Right ventricle myocardium superior (tissue), 1 donor: ENCODE measurements at places on chromosomes 2 and 18. TPM values are rescaled to one million over a fixed set of nuclear protein-coding genes. Genes with fewer than 3 reads are reported as not detected.

DNA sequence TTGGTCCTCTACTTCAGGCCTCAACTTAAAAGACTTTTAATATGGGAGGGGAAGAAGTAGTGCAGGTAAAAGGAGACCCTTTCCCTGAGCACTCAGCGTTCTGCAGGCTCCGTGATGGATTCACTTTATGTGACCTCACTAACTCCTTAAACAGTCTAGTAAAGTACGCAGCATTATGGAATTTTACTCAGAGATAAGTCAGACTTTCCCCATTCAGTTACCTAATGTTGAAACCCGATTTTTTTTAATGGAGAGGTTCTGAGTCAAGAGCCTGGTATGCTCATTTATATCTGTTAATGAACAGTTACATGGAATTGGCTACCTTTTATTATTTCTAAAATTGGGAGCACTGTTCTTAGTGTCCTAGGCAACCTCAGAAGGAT is 34.1 kb downstream of the RASGRP3 start:
- DNase-seq = no peak

DNA sequence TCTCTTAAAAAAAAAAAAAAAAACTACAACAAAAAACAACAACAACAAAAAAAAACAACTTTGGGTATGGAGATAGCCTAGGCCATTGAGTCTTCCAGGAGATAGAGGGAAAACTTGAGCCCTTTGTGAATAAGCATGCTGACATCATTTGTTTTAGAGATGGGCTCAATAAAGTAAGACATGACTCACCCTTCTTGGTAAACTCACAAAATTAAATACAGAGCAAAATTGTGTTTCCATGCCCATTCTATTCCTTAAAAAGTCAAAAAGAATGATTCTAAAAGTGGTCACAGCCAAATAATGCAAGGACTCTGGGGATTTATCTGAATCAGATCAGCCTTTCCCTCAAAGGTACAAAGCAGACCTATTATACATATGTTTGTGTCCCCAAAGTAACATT is 117.4 kb downstream of the ETAA1 start:
- no peak for DNase-seq

- no peak for DNase-seq
These were observed 5.7 kb downstream of the DYSF start for GRCh38 chr2:71459084-71459431.

DNA sequence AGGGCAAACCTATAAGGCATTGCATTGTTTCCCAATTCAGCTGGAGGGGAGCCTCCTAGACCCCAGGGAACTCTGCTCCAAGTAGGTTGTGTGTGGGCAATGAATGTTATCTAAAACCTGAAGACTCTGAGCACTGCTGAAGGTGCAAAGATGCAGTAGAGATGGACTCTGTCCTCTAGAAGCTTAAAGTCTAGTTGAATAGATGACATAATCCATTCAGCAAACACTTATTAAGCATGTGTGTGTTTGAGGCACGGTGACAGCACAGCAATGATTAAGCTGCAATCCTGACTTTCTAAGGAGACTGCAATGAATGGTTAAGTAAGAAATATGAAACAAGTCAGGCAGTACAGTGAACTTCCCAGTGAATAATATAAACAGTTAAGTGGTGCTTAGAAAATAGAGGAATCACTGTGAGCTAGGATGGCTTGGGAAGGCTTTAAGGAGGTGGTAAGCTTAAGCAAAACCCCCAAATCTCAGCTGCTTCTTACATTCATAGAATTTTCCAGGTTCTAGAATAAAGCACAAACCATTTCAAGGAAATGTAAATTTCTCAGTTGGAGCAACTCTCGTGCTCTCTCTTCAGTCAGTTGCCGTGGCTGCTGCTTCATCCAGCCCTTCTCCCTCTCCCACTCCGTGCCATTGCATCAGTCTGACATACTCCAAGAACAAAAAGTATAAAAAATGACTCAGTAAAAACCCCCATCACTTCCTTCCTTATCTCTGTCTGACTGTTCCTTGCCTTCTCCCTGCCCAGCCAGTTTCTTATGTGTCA is 19.1 kb downstream of the MXD1 start:
- DNase-seq = no peak

DNA sequence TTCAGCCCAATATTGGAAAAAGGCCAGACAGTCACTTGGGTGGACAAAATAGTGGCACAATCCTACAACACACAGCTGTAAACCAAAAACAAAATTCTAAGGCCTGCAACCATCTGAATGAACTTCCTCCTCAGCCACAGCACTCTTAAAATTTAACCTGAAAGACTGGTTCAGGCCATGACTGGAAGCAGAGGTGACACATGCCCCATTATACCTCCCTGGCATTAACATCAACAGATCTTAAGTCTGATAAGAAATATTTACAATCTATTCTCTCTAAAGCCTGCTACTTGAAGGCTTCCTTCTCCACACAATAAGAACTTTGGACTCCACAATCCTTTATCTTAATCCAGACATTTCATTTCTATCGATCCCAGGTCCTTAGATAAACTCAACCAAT is 192.4 kb upstream of the LRP1B start:
- no peak for DNase-seq

- no peak for DNase-seq
These were observed 22.5 kb downstream of the SRSF7 start for GRCh38 chr2:38728694-38729093.

GRCh38 chr2:6940820-6941219 is 23.6 kb downstream of the RNF144A start:
- DNase-seq = no peak

DNA sequence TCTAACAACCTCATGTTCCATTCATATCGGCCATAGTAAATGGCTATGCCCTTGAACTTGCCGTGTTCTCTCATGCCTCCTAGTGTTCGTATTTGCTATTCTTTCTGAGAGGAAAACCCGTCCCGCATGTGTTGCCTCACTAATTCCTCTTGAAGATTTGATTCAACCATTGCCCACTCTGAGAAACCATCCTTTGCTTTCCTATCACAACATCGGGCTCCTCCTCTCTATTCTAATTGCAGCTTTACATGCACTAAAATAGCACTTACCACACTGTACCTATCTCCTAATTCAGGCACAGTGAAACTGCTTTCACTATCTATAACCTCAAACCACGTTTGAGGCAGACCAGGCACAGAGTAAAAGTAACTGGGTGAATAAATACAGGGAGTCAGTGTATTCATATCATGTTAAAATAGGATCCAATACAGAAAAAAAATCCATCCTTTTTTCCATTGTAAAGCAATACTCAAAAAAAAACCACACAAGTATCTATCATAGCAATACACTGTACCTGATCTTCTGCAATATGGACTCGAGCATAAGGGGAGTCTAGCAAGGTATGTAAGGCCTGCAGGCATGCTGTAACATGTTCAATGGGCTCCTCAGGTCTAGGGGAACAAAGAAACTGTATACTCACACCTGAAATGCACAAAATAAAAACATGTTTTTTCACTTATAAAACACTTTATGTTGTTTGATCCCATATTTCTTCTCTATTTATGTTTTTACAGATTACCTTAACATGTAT is 39.0 kb upstream of the STRN start:
- DNase-seq = no peak

DNA sequence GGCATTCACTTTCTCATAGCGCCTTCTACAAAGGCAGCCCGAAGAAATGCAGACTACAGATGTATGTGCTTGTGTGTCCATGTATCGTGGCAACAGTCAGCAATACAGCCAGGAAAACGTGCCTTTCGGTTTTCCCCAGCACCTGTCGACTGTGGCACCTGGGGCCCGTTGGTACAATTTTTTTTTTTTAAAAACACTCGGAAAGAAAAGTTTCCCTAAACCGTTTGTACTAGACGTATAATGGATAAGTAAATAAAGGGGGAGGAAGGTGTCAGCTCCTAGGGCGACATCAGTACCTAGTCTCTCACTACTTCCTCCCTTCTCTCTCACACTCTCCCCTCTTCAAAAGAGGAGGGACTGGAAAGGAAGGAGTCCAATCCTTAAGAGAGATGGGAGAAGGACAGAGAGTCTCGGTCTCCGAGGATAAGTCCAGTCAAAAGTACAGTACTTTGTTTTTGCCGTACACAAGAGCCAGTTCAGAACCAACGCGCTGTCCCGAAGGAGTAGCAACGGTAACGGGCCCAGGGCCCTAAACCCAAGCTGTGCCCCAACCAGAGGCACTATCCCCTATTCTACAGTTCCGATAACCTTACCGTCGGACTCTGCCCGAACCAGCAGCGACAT is 759 bp downstream of the PPP4R3B start:
- no peak for DNase-seq

DNA sequence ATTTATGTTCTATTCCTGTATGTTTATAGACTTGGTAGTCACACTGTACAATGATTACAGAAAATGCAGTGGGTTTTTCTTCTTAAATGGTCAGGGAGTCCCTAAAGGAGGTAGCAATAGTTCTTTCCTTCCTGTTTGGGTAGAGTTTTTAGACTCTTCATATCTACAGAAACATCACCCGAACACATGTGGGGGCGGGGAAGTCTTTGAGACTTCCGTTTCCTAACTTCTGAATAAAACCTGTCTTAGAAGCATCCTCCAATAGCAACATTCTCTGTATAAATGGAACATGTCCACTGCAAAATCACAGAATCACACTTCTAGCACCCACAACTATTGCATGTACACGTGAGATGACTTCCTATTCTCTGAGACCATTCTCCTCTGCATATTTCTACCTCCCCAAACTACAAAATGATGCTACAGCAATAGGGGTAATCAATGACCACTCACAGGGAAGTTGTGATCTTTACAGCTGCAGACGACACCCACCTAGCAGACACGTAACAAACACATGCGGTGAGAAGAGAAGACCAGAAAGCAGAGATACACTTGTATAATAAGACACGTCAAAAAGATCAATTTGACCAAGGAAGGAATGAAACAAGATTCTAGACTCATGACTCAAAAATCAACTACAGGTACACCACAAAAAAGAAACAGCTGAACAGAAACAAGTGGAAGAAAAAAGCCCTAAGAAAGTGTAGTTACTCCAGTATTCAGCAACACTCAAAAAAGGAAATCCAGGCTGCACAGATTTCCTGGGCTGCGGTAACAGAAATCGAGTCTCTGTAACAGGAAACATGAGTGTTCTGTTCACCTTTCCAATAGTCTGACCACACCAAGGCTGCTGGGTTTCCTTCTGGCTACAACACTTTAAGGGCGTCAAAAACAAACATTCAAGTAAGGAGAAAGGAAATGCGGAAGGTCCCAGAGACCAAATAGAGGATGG is 120.4 kb downstream of the ZNF516 start:
- no peak for DNase-seq

DNA sequence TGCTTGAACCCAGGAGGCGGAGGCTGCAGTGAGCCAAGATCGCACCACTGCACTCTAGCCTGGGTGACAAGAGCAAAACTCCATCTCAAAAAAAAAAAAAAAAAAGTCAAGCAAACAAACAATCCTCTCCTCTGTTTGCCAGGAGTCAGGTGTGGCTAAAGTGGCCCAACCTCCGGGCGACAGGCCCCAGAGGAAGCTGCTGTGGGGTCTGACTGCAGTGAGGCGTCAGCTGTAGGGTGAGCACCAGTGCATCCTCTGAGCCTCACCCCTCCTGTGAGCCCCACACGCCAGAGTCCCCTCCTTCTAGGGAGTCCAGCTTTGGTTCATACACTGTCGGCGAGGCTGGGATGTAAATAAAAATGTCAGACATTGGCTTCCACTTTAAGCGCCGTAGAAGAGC is 76.5 kb upstream of the HS6ST1 start:
- DNase-seq = no peak

GRCh38 chr18:80191907-80192652 is 55.2 kb downstream of the PARD6G start:
- no peak for DNase-seq

GRCh38 chr2:5854797-5855196 is 162.6 kb downstream of the SOX11 start:
- no peak for DNase-seq

LIPG gene
- total RNA-seq = 0.19 TPM

LANCL1 gene
- 50.3 TPM for total RNA-seq

EEF1B2 gene
- total RNA-seq = 257 TPM

ABHD1 gene
- 4.0 TPM for total RNA-seq

SPHKAP gene
- 113 TPM for total RNA-seq

MPHOSPH10 gene
- total RNA-seq = 21.0 TPM

TMEM17 gene
- 1.7 TPM for total RNA-seq
